NCI-H774 (cell line): ENCODE measurements at places on chromosomes 5 and 9.

- no peak for DNase-seq
These were observed 15.8 kb upstream of the UBAC1 start for GRCh38 chr9:135976944-135977343.

- no peak for DNase-seq
These were observed 2.6 kb upstream of the MZB1 start for GRCh38 chr5:139392324-139392677.

DNA sequence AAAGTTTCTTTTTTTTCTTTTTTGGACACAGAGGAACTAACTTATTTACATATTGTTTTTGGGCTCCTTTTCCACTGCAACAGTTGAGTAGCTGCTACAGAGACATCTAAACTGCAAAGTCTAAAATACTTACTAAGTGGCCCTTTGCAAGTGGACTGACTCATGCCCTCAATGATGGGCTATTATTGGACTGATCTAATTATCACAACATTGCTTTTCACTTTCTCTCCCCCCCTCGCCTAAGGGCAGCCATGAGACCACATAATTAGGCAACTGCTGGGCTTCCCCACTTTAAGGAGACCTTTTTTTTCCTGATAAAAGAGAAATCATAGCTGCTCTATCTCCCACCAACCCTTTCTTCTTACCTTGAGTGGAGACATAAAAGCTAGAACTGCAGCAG is 47.0 kb downstream of the PLK2 start:
- DNase-seq = no peak

GRCh38 chr5:66585291-66585690 is 10.9 kb upstream of the MAST4 start:
- no peak for DNase-seq
